Right cardiac atrium (tissue), 5 donors: ENCODE measurements at places on chromosomes 1 and 21. TPM values are rescaled to one million over a fixed set of nuclear protein-coding genes. Genes with fewer than 3 reads are reported as not detected.

The ATP1A4 gene
- 0.07 TPM for polyA plus RNA-seq

The PEF1 gene
- 47.7 TPM for polyA plus RNA-seq

The GCSAML gene
- not detected for polyA plus RNA-seq

GRCh38 chr21:26047279-26047967 lies 123.1 kb downstream of the APP start:
- no peak for DNase-seq

- no peak for DNase-seq
Measured at GRCh38 chr1:107058245-107059032, 2.0 kb downstream of the PRMT6 start.

DNA sequence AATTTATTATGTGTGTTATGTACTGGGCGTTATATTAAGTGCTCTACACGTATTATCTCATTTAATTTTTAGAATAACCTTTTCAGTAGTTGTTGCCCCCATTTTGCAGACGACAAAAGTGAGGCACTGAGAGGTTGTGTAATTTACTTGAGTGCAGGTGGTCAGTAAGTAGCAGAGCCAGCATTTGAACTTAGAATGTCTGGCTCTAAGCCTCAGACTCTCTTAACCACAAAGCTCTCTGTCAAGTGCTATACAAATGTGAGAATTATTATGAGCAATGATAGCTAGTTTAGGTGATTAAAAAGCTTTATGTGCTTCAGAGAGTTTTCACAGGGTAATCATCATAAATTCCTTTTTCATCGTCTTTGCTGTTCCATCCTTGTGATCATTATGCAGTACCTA lies 96.3 kb upstream of the UBE2U start:
- DNase-seq, result no peak

- DNase-seq, result no peak
Measured at GRCh38 chr21:46549650-46550049, 55.2 kb downstream of the S100B start.

- DNase-seq, result no peak
Measured at GRCh38 chr1:17447501-17447992, 8.1 kb upstream of the RCC2 start.
